D721Med (cell line): ENCODE measurements at places on chromosomes 1 and 21.

- no peak for DNase-seq
Observed at GRCh38 chr1:209873067-209873799, 45.5 kb downstream of the UTP25 start.

GRCh38 chr21:14617040-14617393 is 70.9 kb upstream of the SAMSN1 start:
- no peak for DNase-seq

DNA sequence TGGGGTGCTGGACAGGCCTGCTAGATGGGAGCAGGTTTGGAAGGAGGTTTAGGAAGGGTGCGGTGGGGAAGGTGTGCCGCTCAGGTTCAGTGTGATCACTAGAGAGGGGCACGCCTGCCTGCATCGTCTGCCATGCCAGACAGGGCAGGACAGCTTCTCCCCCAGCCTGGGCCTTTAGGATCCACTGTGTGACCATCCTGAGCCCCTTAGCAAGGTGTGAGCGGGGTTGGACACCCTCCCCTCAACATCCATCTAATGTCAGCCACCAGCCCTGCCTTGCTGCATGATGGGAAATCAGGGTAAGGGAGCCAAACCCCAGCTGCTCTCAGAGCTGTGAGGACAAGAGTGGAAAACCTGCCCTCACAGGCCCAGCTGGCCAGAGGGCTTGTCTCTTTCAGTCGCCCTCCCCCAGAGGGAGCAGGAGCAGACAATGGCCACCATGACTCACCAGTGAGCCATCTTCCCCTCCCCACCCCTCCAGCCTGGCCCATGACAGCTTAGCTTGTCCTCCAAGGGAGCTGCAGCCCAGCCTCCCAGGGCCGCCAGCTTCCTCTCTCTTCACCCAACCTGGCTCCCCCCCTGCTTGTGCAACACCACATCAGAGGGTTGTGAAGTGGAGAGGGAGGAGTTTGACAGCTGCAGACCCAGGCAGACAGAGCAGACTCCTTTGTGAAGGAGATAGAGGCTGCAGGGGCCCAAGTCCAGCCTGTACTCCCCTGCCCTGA is 37.0 kb downstream of the NUAK2 start:
- DNase-seq = no peak

GRCh38 chr1:167623951-167624350 is 6.1 kb upstream of the RCSD1 start:
- DNase-seq = no peak

DNA sequence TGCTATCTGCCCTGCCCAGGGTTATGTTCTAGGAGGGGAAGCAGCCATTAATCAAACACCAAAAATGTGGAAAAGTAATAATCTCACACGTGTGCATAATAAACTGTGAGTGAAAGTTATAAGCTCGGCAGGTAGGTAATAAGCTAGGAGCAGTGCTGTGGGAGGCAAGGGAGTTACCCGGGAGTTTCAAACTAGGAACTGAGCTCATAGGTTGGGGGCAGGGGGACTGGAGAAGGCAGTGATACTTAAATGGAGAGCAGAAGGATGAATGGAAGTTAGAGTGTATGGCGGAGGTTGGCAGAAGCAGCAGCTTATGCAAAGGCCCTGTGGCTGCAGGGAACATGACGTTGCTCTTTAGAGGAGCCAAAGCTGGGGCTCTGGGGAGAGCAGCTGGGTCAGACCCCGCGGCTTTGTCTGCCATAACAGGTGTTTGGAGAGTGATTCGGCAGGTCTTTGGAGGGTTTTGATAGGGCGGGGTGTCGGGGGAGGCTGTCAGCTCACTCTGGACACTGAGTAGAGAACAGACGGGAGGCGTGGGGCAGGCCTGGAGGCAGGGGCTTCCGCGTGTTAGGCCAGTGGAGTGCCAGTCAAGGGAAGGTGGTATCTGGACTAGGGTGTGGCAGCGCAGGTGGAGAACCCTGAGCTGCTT is 20.0 kb downstream of the PTPRF start:
- no peak for DNase-seq

DNA sequence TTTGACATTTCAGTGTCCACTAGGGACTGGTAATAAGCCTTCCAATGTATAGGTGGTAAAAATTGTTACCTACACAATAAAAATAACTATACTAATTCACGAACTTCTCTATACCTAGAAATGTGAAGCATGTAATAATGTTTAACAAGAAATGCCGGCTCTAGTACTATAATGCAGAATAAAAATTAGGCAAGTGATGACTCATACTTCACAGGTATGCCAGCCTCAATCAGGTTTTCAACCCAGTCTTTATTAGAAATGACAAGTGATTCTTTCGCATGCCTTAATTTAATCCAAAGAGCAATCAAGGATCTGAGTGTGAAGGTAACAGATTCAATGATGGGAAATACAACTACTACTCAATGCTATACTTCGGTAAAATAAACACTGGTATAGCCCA is 134.9 kb downstream of the RERE start:
- DNase-seq = no peak

DNA sequence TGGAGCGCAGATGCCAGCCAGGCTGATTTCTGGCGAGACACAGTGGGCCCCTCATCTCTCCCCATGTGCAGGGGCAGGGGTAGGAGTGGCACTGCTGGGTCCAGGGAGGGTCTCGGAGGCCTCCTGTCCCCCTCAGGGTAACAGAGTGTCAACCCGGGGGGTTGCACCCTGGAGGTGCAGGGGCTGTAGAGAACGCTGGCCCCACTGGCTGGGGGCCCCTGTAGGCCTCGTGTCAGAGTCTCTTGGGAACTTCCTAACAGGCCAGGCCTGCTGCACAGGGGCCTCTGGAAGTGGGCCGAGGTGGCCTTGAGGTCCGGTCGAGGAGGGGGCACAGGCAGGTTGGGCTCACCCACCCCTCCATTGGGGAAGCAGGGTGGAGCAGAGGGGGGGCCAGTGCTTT is 38.9 kb upstream of the AJAP1 start:
- DNase-seq = no peak

DNA sequence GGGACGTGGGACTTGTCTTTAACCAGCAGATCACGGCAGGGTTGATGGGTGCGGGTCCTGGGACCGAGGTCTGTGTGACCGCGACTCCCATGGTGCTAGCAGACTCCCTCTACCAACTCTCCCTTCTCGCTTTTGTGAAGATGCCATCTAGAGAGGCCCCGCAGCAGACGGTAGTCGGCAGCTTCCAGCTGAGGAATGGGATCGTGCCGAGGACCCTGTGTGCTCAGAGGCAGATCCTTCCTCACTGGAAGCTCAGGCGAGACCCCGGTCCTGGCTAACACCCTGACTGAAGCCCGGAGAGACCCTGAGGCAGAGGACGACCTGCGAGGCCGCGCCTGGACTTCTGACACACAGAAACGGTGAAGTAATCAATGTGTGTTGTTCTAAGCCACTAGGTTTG is 12.5 kb upstream of the SPATC1L start:
- DNase-seq = no peak

DNA sequence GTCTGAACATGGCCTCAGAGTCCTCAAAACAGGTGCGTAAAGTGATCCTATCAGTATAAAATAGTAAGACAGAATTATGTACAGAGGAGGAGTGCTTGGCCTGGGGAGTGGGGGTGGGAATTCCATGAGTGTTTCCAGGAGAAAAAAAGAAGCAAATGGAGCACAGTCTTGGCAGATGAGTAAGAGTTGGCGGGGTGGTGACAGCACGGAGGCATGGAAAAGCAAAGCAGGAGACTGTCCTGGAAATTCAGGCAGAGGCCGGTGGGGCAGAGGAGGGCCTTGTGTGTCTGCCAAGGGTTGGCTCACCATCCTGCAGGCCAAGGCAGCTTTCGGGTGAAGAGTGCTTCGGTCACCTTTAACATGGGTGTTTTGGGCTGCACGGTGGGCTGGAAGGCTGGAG is 63.4 kb downstream of the OPTC start:
- no peak for DNase-seq

DNA sequence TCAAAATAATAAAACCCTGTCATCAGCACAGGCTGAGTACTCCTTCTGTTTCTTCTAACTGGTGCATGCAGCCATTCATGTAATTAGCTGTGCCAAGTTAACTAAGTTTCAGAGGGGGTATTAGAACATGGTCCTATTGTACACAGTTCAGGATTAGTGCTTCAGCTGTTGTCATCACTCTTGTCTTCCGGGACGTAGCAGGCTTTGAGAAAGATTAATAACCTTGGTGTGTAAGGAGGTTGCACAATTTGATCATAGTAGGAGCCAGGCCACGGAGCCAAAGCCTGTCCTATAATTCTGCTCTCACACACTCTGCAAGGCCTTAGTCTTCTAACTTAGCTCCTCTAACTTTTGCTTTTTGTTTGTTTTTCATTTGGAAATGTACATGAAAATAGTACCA is 44.7 kb downstream of the PTGFRN start:
- no peak for DNase-seq

- DNase-seq = no peak
Observed at GRCh38 chr1:72567521-72567920, 285.2 kb upstream of the NEGR1 start.

DNA sequence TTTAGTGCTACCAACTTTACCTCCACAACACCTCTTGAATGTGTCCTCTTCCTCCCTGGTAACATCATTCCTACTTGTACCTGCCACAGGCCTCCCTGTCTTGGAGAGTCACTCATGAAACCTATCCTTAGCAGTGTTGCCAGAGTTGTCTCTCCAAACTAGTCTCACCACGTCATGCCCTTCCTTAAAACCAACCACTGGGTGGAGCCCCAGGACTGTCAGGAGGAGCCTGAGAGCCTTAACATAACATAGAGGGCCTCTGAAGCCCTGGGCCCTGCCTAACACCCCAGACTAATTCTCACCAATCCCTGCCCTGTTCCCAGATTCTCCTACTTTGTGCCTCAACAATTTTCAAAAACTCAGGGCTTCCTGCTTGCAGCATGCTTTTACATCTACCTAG is 65.3 kb downstream of the ZNF697 start:
- no peak for DNase-seq

- no peak for DNase-seq
Observed at GRCh38 chr1:86382878-86383277, 13.2 kb downstream of the ODF2L start.

DNA sequence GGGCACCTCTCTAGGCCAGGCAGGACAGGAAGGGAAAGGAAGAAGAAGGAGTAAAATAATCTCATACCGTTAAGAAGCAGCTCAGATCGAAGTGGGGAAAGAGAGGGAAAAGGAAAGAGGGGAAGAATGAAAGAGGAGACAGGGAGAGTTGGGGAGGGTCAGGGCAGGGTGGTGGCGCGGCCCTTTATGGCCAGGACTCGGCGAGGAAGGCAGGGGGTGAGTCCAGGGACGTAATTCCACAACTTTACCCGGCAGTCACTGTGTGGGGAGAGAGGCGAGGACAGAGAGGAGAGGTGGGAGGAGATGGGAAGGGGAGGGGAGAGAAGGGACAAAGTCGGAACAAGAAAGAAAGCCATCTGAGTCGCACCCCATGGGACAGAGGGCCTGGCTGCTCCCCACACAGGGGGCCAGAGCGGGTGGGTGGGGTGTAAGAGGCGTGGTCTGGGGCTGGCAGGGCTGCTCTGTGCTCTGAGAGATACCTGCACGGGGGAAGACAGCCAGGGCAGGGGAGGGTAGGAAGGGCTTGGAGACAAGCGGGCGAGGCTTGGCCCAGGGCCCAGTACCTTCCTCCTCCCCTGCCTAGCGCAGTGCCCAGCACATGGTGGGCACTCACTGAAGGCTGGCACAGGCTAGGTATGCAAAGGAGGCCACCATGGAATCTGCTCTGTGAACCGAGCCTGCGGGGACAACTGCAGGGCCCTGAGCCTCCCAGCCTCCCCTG is 49.4 kb downstream of the KIF21B start:
- no peak for DNase-seq

- no peak for DNase-seq
Observed at GRCh38 chr1:155645648-155646047, 35.6 kb downstream of the MSTO1 start.

DNA sequence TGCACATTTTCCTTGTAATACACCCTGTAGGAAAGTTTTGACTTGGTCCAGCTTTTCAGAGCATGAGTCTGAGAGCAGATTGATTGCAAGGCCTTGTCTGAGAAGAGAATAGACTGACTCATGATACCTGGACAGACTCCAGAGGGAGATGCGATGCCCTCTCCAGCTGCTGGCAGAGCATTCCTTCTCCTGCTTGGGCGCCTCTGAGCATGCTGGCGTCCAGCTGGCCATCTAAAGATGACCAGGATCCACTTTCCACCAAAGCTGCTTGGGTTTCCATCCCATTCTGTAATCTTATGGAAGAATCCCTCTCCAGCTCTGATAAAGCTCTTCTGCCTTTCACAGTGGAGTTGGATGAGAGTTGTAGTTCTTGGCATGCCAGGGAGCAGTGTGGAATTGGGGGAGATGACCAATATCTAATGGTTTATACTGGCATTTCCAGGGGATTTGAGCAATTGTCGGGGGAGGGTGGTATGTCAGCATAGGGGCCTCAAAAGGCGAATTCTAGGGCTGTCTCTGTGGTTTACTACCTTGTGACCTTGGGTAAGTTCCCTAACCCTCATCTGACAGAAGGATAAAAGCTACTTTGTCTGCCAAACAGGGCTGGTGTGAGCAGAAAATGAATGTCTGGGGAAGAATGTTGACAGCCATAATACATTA is 19.5 kb downstream of the SZRD1 start:
- DNase-seq = no peak

- no peak for DNase-seq
Observed at GRCh38 chr1:193631306-193631705, 444.9 kb upstream of the B3GALT2 start.

- no peak for DNase-seq
Observed at GRCh38 chr1:156523801-156524480, 23.4 kb upstream of the MEF2D start.

- DNase-seq = no peak
Observed at GRCh38 chr1:193367863-193368262, 181.4 kb upstream of the B3GALT2 start.

DNA sequence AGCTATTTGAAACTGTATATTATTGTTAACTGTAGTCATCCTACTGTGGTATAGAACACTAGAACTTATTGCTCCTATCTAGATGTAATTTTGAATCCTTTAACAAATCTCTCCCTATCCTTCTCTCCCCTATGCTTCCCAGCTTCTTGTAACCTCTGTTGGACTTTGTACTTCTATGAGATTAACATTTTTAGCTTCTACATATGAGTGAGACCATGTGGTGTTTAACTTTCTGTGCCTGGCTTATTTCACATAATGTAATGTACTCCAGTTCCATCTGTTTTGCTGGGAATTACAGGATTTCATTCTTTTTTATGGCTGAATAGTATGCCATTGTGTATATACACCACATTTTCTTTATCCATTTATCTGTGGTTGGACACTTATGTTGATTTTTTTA is 64.5 kb upstream of the KIAA1614 start:
- DNase-seq = no peak

DNA sequence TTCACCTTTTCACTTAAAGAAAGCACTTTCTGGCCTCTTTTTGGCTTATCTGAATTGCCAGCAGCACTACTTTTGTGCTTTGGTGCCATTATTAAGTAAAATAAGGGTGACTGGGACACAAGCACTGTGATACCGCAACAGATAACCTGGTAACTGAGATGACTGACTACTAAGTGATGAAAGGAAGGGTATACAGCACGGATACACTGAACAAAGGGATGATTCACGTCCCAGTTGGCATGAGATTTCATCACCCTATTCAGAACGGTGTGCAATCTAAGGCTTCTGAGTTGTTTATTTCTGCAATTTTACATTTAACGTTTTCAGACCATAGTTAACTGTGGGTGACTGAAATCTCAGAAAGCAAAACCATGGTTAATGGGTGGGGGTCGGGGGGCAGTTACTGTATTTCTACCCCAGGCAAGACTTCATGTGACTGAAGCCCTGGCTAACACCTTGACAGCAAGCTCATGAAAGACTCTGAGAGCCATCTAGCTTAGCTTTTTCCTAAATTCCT is 102.8 kb downstream of the CLIC6 start:
- no peak for DNase-seq
